H9 (cell line): ENCODE measurements at places on chromosomes 16 and 17. TPM values are rescaled to one million over a fixed set of nuclear protein-coding genes. Genes with fewer than 3 reads are reported as not detected.

- peaks cover 5% of the 10 kb centered on the region for H3K36me3 ChIP-seq
- no peaks in the 10 kb centered on the region for H3K27me3 ChIP-seq
- DNase-seq: no peak
- H3K4me1 ChIP-seq: peaks cover 6% of the 10 kb centered on the region; the same call in 1 of the 2 replicates
- H3K27ac ChIP-seq: no peak overlapping the region
These were observed 2.4 kb downstream of the SERPINF1 start for GRCh38 chr17:1764284-1764683.

DNA sequence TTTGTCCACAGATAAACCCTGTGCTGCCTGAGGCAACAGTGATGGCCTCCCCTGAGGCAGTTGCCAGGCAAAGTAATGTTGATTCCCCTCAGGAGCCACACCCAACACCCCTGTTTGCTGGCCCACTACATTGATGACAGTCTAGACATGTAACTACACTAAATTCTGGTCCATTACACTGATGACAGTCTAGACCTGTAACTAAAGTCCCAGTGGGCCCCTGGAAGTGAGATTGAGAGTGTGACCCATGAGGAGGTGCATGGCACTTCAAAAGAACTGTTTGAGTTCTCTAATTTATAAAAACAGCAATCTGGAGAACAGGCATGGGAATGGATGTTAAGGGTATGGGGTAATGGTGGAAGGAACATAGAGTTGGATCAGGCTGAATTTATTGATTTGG lies 8.9 kb downstream of the CCL4 start:
- H3K4me3 ChIP-seq: no peak overlapping the region
- no peak overlapping the region for H3K27ac ChIP-seq
- H3K27me3 ChIP-seq: no peaks in the 10 kb centered on the region
- DNase-seq: no peak
- H3K4me1 ChIP-seq: no peaks in the 10 kb centered on the region
- H3K36me3 ChIP-seq: peaks cover 5% of the 10 kb centered on the region

DNA sequence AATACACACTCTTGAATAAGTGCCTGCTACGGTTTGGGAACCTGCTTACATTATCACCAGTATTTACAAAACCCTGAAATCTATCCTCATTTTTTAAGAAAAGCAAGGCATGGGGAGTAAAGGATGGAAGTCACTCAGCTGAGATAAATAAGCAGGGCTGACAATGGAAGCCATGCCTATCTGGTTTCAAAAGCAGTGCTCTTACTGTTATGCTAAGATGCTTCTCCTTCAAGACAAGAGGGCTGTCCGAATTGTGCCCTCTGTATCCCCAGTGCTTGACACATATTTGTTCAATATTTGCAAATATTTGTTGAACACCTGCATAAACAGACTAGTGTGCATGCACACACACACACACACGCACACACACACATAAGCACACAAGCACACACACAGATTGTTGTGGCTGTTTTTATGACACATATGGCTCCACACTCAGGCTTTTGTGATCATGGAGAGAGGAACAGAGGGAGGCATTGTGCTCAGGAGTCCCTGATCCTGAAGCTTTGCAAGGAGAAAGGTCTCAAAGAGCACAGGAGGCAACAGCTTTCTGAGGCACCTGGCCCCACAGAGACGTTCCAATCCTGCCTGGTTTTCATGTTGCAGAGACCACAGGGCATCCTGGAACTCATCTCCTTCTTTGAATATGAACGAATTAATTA lies 401.6 kb upstream of the CDH11 start:
- no peaks in the 10 kb centered on the region for H3K27me3 ChIP-seq
- DNase-seq: no peak
- H3K36me3 ChIP-seq: peaks cover 3% of the 10 kb centered on the region; the same call in 1 of the 2 replicates
- no peak overlapping the region for H3K27ac ChIP-seq
- peaks cover 23% of the 10 kb centered on the region for H3K4me1 ChIP-seq

DNA sequence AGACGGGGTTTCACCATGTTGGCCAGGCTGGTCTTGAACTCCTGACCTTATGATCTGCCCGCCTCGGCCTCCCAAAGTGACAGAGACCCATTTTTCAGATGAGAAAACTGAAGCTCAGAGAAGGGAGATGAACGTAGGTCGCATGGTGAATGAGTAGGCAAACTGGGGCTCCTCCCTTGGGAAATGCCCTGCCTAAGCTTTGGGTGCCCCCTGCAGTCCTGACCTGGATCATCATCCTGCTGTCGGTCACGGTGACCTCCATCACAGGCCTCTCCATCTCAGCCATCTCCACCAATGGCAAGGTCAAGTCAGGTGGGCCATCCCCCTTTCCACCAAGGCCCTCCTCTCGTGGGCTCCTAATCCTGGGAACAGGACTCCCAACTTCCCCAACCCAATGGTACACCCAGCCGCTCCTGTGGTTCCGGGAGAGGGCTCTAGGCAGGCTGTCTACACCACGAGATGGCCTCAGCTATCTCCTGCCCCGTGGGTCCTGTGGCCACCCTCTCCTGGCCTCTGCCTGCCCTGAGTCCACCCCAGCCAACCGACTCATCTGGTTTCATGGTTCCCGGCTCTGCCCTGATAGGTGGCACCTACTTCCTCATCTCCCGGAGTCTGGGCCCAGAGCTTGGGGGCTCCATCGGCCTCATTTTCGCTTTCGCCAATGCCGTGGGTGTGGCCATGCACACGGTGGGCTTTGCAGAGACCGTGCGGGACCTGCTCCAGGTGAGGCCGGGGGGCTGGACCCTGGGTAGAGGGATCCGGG lies 4.7 kb downstream of the SLC12A3 start:
- H3K27me3 ChIP-seq: no peaks in the 10 kb centered on the region
- peak; percentile 81 for DNase-seq
- H3K4me3 ChIP-seq: no peak overlapping the region
- H3K27ac ChIP-seq: no peak overlapping the region

DNA sequence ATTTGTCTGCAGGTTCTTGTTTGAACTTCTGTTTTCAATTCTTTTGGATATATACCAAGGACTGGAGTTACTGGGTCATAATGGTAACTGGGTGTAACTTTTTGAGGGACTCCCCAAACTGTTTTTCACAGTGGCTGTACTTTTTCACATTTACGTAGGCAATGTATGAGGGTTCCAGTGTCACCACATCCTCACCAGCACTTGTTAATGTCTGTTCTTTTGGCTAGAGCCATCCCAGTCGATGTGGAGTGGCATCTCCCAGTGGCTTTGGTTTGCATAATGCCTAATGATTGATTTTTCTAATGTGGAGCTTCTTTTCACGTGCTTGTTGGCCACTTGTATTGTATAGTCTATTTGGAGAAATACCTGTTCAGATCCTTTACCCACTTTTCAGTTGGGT lies 59.3 kb downstream of the SPECC1 start:
- peaks cover 11% of the 10 kb centered on the region; the same call in 1 of the 2 replicates for H3K4me1 ChIP-seq
- DNase-seq: no peak
- no peak overlapping the region for H3K4me3 ChIP-seq
- H3K36me3 ChIP-seq: no peaks in the 10 kb centered on the region

GRCh38 chr17:30495586-30495985 lies 18.4 kb downstream of the GOSR1 start:
- H3K4me3 ChIP-seq: no peak overlapping the region
- DNase-seq: no peak
- no peaks in the 10 kb centered on the region for H3K4me1 ChIP-seq
- H3K36me3 ChIP-seq: peaks cover 85% of the 10 kb centered on the region
- H3K27ac ChIP-seq: no peak overlapping the region

- peak overlapping the region; percentile 47 for H3K4me3 ChIP-seq
- DNase-seq: peak; percentile 67
- 0 out of 2 replicates have a peak, but pooled peaks cover 1% of the 10 kb centered on the region for H3K27me3 ChIP-seq
These were observed 17.2 kb downstream of the CD300LB start for GRCh38 chr17:74513987-74514631.

CTRB1 gene
- total RNA-seq: not detected in 2 replicates

MAP2K4 gene
- 46.1 and 47.5 TPM in 2 replicates for total RNA-seq
